ENCODE measurements at places on chromosomes 2 and 18.

DNA sequence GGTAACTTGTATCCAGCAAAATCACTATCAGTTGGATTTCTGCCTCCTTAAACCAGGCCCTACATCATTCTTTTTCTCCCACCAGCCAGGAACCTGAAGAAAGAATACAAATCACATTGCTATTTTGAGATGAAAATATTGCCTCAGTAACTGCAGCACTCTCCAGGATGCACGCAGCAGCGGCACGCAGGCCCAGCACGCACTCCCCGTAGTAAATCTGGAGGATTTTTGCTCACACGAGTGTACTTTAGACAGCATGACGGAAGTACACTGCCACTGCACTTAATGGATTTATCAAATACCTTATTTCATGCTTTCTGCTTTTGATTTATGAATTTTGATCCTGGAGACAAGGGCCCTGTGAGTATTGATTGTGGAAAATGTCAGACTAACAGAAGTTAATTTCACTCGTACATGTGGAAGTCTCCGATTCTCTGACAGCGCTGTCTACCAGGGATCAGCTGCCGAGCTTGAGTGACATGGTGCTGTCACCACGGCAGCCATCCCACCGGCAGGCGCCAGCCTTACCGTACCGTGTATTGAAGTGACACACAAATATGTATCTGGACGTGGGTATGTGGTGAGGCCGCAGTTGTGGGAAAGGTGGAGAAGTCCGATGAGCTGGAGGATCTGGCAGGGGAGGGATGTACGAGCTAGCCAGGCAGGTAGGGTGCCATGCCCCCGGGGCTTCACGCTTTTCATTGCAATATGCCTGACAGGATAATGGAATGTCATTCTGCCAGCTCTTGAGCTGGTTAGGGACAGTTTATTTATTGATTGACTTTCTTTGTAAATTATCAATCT lies 863.7 kb downstream of the GALR1 start:
- no peak for DNase-seq

GRCh38 chr2:128716299-128716721 lies 397.6 kb upstream of the HS6ST1 start:
- no peak for DNase-seq

DNA sequence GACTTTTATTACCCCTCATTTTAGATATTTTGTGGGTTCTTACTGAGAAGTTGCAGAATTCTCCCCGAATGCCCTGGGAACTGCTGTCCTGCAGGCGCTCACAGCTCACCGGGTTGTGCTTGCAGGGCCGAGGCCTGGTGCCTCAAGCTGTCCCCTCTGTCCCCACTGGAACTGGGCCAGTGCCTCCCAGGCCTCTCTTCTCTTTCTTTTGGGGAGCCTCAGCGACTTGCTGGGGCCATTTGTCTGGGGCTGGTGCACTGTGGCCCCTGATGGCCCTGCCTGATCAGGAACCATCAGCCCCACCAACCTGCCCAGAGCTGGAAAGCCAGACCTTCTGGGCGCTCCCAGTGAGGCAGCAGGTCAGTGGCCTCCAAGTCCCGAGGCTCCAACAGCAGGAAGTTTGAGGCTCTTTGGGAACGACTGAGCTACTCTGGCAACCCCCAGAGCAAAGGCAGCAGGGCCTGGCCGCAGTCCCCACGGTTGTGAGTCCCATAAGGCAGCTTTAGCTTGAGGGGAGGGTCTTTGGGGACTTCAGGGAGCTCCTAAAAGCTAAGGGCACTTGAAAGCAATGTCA lies 14.7 kb upstream of the NEU4 start:
- DNase-seq: no peak

DNA sequence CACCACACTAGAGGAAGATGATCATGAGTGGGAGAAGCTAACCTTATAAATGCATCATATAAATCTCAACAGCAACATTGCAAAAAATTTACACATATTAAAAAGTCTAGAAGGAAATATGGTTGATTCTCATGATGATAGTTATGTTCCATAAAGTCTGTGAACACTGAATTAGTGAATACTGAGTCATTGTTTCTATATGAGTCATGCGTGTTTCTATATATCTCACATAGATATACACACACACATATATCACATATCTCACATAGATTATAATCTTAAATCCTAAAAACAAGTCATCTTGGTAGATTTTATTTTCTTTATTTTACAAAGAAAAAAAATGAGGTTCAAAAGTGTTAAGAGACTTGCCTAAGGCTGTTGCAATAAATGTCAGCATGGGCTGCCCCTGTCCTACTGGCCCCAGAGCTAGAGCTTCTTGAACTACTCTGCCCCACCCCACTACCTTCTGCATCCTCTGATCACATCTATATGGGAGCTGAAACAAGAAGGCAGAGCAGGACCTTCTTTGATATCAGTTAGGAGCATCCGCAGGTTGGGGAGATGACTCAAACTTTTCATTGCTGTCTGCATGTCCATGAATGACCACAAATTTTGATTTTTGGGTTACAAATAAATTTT lies 81.8 kb upstream of the ADAM23 start:
- DNase-seq: no peak
